ENCODE measurements at places on chromosomes 4 and X.

- DNase-seq: no peak
These were observed 1768.5 kb downstream of the PCDH7 start for GRCh38 chr4:32488690-32489089.

- DNase-seq: no peak
These were observed 252.5 kb upstream of the PGRMC2 start for GRCh38 chr4:128540122-128540521.

DNA sequence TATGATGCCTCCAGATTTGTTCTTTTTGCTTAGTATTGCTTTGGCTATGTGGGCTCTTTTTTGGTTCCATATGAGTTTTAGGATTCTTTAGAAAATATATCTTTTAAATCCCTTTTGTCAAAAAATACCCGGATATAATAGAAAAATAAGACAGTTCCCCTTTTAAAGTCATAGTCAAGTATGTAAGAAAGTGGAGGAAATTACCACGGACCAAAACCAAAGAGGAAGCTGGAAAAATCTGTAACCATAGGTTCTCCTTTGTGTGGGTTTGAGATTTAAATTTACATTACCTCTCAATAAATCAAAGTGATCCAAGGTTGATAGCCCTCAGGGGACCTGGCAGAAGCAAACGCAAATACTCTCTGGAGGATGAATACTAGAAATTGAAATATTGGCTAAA lies 58.3 kb upstream of the PACRGL start:
- no peak for DNase-seq

DNA sequence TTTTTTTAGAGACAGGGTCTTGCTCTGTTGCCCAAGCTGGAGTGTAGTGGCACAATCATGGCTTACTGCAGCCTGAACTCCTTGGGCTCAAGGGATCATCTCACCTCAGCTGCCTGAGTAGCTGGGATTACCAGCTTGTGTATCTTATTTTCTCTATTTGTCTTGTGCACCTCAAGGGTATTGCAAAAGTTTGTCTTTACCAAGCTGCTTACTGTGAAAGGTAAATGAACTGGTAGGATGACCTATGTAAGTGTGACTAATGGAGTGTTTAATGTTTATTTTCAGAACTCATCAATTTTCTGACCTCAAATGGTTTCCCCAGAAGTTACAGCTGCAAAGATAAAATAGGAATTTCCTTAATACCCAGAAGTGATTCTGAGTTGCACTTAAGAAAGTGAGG lies 5.3 kb upstream of the FGA start:
- DNase-seq: no peak

DNA sequence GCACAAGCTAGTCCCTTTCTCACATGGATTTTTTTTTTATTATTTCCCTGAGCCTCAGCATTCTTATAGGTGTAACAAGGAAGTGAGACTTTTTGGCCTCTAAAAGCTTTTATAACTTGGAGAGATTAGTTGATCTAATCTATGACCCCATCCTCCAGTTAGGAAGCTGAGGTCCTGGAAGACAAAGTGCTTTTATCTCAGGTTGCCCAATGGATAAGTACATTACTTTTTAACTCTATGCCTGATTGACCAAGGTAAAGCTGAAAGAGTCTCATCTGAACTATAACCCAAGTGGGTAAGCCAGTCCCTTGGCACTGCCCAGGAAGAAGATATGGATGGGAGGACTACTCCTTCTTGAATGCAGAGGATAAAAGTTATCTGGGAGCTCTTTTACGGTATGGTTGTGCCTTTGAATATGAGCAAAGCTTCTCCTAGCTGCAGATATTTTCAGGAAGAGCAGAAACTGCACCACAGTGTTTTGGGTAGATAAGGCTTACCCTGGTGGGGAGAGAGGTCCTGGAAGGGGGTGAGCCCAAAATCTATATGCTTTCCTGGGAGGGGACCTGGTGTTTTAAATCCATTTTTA lies 40.2 kb downstream of the VSIG4 start:
- DNase-seq: no peak

DNA sequence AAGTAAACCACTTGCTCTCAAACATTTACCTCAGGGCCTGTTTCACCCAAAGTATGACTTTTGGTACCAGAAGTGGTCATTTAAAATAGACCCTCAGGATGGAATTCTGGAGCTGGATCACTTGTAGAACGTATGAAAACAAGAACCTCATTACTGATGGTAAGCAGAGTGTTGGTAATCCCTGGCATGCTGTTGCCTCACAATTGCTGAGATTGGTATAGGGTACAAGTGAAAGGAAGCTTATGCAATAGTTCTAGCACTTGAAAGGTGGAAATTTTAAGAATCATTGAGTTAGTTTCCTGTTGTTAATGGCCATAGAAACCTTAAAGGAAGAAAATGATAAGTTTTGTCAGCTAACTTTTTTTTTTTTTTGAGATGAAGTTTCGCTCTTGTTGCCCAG lies 22.3 kb upstream of the THOC2 start:
- DNase-seq: no peak

DNA sequence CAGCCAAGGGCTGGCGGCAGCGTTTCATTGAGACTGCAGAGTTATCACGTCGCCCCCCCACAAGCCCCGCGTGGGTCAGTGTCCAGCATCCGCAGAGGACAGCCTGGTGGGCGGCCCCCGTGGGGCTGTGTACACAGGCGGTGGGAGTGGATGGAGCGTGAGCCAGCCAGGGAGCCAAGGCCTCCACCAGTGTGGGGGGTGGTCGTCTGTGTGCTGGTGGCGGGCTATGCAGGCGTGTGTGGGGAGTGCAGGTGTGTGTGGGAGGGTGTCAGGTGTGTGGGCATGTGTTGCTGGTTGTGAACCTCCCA lies 56.5 kb upstream of the NKX1-1 start:
- DNase-seq: no peak

DNA sequence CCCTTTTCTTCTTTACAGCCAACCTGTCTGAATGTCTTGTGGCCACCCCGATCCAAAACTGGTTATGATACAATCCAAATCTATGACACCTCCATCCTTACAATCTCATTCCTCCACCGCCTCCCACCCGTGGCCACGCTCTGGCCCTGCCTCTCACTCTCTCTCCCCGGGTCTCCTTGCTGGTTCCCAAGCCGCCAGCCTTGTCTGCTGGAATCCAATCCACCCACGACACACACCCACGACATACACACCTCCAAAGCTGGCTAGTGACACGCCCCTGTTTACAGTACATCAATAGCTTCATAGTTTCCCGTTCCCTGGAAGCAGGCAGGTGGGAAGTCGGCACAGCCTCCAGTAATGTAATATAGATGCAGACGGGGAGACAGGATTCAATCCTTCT lies 99.0 kb downstream of the WFS1 start:
- DNase-seq: no peak

DNA sequence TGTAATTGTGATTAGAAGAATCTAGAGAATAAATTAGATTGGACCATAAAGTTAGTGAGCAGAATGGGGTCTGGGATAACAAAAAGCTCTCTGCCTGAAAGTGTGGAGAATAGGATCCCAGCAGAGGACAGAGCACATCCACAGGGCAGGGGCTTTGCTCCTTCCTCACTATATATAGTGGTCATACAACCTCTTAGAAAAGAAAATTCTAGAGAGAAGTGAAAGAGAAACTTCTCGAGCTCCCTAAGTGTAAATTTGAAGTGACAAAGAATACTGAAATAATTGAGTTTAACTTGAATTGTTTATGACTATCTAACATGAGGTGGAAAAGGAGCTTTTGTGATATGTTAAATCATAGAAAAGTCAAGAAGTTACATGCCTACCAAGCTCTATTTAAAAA lies 14.9 kb downstream of the ADAM29 start:
- no peak for DNase-seq

GRCh38 chr4:1981251-1982058 lies 27.3 kb downstream of the NELFA start:
- DNase-seq: no peak

GRCh38 chrX:12956704-12957534 lies 18.0 kb upstream of the TMSB4X start:
- DNase-seq: no peak

- DNase-seq: no peak
These were observed 43.4 kb downstream of the TET2 start for GRCh38 chr4:105189855-105190650.

DNA sequence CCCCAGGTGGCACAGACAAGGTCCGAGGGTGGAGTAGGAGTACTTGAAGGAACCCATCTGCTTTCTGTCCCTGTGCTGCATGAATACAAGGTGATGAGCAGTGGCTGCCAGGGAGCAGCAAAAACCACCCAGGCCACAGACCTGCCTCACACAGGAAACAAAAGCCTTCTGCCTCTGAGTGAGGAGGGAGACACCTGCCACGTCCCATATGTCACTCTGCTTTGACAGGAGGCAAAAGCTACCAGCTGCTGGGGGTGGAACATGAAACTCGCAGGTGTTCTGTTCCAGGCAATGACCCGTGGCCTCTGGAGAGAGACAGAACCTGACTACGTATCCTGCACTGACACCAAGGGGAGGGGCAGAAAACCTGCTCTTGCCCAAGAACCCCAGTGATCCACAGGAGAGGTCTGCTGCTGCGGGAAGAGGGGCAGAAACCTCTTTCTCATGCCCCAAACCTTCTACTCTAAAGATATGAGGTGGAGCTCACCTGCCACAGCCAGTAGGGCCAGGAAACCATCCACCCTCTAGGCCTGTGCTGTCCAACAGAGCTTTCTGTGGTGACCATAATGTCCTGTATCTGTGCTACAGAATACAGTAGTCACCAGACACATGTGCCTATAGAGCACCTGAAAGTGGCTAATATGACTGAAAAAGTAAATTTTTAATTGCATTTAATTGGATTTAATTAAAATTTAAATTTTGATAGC lies 172.9 kb downstream of the PRDM5 start:
- DNase-seq: no peak

- DNase-seq: no peak
These were observed 69.9 kb downstream of the ARHGAP10 start for GRCh38 chr4:147801820-147802219.

- no peak for DNase-seq
These were observed 66.0 kb downstream of the CAMK2D start for GRCh38 chr4:113695328-113696169.

DNA sequence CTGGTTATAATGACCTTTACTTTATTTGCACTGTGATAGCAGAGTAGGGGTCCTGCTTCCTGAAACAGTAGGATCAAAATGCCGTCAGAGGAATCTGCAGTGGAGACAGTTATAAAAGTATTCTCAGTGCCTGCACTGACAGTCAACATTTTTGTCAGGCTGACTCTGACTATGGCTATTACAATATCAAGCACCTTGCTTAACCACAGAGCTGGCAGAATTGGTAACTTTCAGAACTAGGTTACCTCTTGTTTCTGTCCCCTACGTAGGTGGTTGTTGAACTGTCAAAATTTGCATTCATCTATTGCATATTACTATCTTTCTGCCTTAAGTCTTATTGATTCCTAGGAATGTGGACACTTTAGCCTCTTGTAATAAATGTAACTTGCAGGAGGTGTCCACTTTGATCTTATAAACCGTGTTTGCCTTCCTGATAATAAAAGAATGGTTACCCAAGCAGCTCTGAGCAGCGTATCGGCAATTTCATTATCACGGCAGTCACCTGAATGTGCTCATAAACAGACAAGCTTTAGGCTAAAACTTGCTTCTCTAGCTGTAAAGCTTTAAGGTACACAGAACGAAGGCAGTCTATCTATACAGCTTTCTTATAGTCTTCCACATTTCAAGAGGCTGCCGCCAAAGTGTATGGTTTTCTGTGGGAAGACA lies 353.0 kb upstream of the GALNT7 start:
- DNase-seq: no peak

- DNase-seq: peak; percentile 91
These were observed 64.8 kb upstream of the STOX2 start for GRCh38 chr4:183840311-183840710.

- DNase-seq: no peak
These were observed 42.6 kb downstream of the ADGRA3 start for GRCh38 chr4:22473268-22473667.

DNA sequence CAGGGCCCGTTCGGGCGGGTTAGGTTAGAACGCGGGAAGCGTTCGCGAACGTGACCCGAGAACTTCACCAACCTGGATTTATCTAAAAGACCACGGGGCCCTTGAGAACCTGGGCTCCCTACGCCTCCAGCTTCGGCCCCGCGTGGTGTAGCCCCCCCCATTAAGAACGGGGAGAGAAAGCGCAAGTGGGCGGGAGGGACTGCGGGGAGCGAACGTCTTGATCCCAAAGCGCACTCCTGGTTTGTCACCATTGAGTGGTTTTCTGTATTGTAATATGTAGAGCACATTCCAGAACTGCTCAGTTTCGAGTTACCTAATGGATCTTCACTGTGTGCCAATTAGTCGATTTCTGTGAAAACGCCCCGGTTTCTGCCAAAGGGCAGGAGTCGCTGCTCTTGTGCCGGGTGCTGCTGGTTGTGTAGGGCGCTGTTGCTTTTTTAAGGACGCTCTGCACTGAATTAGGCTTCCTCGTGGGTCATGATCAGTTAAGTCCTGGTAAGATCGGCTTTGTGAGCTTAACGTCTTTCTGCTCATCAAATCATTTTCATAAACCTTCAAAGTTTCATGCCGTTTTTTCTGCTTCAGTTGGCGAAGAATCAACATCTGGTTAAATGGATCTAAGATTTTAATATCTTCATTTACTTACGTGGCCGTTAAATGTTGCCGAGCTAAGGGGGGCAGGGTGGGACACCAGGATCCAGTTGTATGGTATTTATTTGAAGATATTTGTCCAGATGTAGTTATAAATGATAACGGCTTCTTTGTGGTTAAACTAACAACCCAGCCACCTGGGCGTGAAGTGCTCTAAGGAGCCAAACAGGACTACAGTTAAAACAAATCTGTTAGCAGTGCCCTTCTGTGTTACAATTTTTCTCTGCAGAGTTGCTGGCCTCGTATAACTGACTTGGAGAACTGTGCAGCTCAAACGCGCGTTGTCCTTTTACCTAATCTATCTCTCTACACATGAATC lies 809 bp downstream of the MND1 start:
- DNase-seq: no peak

GRCh38 chrX:20181598-20182329 lies 40.1 kb upstream of the EIF1AX start:
- DNase-seq: no peak

DNA sequence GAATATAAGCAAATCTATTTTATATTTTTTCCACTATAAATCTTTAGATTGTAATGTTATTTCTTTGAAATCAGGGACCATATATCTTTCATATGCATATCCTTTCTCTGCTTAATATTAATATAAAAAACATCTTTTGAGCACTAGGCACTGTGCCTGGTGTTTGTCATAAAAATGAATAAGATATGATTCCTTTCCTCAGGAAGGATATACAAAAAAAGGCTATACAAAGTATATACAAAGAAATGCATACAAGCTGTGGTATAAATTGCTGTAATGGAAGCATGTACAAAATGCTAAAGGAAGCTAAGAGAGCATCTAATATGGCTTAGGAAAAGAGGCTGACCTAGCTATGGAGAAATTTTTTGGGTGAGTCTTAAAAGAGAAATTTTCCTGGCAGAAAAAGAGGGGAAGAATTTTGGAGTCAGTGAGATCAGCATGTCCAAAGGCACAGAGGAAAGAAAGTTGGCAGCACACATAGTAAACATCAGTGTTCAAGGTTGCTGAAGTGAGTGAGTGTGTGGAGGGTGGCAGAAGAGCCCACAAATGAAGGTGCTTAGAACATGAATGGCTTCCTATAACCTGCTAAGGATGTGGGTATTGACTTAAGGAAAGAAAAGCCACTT lies 500.0 kb downstream of the SPRY1 start:
- DNase-seq: no peak
